H1 (cell line): ENCODE measurements at places on chromosomes 11 and 22. TPM values are rescaled to one million over a fixed set of nuclear protein-coding genes. Genes with fewer than 3 reads are reported as not detected.

CSF2RB gene
- 0.02 TPM in 1 of 2 replicates, not detected in the other for polyA plus RNA-seq

CNTN5 gene
- polyA plus RNA-seq = not detected in 2 replicates

LDLRAD3 gene
- polyA plus RNA-seq = 22.8 and 22.9 TPM in 2 replicates

BIRC3 gene
- 0.02 and 0.08 TPM in 2 replicates for polyA plus RNA-seq

BCO2 gene
- 0.05 and 0.42 TPM in 2 replicates for polyA plus RNA-seq

FGF3 gene
- 0.19 TPM in 1 of 2 replicates, not detected in the other for polyA plus RNA-seq

DNHD1 gene
- 6.8 and 7.6 TPM in 2 replicates for polyA plus RNA-seq

DNA sequence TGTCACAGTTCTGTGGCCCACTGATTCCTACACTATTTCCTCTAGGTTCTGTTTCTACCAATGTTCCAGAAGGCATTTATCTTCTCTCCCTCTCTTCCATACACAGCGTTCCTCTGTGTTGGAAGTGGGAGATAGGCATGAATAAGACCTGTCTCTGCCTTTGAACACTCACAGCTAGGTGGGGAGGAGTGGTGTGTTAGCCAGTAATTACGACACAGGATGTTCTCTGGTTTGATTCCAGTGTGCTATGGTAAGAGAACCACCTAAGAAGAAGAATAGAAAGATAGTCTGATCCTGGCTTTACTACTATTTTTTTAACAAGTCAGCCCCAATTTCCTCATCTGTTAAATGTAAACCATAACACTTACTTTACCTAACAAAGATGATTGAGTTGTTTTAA, 200.2 kb upstream of the MTMR2 start:
- DNase-seq = no peak

- no peak for DNase-seq
Measured at GRCh38 chr11:1015064-1015463, 21.5 kb downstream of the MUC6 start.

GRCh38 chr11:129319751-129320150, 55.9 kb upstream of the BARX2 start:
- DNase-seq = peak; percentile 41

- no peak for DNase-seq
Measured at GRCh38 chr11:112834277-112834755, 126.9 kb upstream of the NCAM1 start.

DNA sequence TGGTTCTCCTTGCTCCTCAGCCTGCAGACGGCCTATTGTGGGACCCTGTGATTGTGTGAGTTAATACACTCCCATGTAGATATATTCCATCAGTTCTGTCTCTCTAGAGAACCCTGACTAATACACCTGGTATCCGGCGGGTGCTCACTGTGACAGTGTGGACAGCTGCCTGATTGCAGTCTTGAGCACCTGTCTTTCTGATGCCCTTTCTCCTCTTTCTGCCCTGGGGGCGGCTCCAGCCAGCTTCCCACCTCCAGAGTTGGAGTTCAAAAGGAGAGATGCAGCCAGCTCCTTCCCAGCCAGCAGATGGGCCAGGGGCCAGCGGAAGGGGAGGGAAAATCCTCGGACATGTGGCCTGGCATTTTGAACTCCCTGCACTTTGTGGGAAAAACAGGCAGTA, 15.0 kb downstream of the SMIM38 start:
- DNase-seq = no peak

DNA sequence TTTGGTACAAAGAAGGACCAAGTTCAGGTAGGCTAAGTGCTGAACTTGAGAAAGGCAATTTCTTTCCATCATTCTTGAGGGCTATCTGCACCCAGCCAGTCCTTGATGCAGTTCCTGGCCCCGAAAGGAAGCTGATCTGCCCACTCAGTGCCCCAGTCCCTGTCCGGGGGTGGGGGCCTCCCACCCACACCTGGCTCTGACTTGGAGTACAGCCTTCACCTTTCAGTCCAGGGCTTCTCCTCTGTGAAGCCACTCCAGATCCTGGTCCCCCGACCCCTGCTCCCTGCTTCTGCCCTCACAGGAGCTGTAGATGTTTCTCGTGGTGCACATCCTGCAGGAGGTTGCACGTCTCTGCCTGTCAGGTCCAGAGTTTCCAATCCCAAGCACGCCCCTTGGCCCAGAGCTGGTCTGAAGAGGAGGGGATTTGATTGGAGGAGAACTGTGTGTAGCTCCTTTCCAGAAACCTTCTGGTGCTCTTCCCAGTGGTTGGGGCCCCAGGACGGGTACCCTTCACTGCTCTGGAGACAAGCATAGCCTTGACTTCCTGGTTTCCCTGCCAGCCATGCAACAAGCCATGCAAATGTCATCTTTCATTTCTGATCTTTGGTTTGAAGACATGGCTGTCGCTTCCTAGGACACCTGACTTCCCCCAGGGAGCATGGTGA, 75.3 kb downstream of the BCR start:
- no peak for DNase-seq

GRCh38 chr11:119093942-119094815, 7.5 kb downstream of the DPAGT1 start:
- peak; percentile 60 for DNase-seq

DNA sequence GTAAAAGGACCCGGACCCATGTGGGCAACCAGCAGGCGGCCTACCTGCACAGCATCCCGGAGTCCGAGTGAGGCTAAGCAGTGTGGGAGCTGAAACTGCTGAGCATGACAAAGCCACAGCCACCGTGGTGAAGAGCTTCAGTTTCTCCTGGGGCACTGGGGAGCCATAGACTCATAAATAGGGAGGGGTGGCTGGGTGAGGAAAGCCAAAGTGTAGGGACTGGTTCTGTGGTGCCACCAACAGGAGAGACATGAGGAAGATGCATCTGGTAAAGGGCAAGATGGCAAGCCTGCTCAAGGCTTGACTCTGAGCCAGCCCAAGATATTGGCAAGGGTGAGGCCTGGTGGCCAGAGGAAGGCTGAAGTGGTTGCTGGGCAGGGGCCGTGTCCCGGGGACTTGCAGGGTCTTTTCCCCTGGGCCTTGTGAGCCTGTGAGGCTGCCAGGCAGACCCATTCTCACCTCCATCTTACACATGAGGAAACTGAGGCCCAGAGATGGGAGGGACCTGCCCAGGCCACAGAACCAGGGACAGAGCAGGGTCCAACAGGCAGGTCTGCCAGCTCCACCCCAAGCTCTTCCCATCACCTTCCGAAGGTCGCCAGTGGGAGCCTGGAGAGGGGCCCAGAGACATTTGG, 30.4 kb downstream of the CYTH4 start:
- no peak for DNase-seq

- no peak for DNase-seq
Measured at GRCh38 chr11:28003615-28004014, 104.3 kb downstream of the KIF18A start.

DNA sequence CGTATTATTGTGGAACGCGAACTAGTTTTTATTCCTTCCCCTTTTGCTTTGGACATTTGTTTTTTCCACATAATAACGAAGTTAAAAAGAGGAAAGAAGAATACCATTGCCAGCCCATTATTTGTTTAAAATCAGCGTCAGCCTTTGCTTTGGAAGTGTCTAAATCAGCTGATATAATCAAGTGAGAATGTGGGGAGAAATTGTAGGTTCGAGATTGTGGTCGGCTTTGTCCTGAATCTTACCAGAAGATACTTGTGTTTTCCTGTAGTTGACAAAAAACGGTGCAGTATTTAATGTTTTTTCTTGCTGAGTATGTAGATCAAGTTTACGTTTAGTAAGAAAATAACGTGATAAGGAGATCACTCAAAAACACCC, 935 bp downstream of the ZNF143 start:
- DNase-seq = no peak

DNA sequence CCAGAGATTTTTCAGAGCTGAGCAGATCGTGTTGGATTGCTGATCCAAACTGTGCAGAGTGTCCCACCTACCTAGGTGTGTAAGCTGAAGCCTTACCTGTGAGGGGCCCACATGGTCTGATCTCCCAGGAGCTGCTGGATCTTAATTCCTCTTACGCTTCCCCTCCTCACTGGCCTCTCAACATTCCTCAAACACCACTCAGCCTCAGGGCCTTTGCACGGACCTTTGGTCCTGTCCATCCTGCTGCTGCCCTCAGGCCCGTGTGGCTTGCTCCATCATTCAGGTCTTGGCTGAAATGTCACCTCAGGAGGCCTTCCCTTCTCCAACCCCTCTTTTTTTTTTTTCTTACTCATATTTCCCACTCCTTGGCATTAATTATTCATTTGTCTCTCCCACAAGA, 21.1 kb upstream of the RAB1B start:
- DNase-seq = no peak

GRCh38 chr11:12235947-12236743, 125.8 kb downstream of the MICAL2 start:
- no peak for DNase-seq

DNA sequence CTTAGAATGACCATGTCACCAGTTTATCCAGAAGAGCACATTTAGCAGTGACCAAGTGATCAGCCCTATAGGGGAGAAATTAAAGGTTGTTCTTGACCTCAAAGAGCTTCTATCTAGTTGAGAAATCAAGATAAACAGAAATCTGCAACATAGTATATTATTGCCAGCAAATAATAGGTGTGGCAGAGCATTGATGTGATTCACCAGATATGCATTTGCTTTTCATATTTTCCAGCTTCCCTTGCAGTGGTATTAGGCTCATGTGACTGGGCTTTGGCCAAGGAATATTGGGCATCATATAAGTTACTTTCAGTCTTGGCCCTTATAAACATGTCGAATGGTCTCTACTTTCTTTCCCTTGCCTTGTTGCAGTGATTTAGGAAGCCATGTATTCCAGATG, 34.5 kb downstream of the COMMD9 start:
- DNase-seq = no peak

- no peak for DNase-seq
Measured at GRCh38 chr22:26325641-26326040, 103.4 kb upstream of the ASPHD2 start.

DNA sequence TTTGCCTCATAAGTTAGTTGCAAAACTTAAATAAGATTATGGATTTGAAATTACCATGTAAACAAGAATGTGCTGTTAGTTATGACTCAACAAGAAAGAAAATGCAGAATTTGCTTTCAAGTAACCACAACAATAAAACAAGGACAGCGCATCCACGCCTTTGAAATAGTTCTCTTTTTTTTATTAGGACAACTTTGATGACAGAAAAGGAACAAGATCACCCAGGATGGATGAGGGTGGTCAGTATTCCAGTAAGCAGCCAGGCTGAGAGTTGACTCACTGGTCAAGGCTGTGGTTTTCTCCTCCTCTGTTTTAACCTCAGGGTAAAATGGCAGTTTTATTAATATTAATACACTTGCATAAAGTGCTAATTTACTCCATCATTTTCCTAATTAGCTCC, 544.4 kb downstream of the OPCML start:
- DNase-seq = no peak

DNA sequence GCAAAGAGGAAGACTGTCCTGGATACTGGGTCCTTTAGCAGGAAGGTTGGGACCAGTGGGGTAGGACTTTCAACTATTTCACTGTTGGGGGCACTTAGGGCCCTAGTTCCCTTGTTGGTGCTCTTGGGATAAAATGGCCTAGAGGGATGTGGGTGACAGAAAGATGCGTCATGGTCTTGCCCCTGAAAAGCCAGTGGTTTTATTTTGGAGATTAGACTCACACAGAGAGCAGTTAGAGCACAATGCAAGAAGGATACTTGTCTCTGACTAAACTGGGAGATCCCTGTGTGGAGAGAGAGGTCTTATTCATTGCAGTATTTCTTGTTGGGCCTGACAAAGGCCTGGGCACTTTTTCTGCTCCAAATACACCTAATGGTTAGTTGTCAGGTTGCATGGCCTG, 22.6 kb upstream of the MRGPRX2 start:
- no peak for DNase-seq

- DNase-seq = no peak
Measured at GRCh38 chr22:50595189-50595588, 5.4 kb upstream of the MAPK8IP2 start.

DNA sequence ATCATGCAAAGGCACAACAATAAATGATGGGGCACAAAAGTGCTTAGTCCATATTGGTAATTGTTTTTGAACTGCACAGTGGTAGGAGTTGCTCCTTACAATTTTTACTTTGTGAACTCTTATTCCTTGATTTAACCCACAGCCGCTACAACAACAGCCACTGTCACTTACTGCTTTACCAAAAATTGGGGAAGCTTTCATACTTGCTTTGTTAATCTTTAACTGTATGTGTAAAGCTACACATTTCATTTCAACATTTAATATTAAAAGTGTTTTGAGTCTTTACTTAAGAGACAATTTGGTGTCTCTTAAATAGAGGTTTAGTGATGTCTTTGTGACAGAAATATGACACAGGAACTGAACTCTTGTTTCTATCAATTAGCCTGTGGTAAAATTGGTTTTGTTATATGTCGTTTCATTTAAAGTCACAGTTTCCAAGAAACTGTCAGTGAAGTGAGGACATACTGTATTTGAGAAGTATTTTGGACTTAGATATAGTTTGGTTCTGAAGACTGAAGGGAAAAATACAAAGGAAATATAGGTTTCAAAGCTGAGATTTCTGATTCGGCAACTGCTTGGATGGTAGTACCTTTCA, 6.5 kb upstream of the IL18BP start:
- DNase-seq = no peak

GRCh38 chr11:31247321-31247720, 122.2 kb downstream of the DCDC1 start:
- DNase-seq = no peak

DNA sequence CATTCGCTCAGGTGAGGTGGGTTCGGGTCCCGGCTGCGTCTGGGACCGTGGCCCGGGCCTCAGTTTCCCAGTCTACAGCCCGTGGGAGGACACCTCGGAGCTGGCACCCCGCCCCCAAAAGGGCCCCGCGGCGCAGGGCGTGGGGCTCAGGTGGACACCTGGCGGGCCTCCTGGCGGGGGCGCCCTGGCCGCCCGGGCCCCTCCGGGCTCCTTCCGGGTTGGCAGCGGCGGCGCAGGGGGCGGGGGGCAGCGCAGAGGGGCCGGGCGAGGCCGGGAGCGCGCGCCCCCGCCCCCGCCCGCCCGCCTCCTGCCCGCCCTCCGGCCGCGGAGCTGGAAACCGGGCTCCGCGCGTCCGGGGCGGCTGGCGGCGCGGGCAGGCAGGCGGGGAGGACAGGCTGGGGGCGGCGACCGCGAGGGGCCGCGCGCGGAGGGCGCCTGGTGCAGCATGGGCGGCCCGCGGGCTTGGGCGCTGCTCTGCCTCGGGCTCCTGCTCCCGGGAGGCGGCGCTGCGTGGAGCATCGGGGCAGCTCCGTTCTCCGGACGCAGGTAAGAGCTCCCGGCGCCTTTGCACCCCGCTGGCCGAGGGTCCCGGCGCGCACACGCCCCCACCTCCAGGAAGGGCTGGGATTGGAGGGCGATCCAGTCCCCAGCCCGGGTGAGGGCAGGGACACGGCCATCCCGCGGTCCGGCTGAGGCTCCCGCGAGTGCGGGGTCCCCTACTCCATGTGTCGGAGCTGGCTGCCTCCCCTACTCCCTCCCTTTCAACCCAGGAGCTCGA, at the start of gene EMID1:
Gene EMID1, plus strand, starts transcription at position 303 of the 778 bp plus-strand sequence. Its CDS starts 143 bp downstream, at position 446.
- no peak for DNase-seq

- no peak for DNase-seq
Measured at GRCh38 chr11:90874986-90875385, 652.1 kb upstream of the CHORDC1 start.
